ENCODE measurements at places on chromosomes 2 and 18.

DNA sequence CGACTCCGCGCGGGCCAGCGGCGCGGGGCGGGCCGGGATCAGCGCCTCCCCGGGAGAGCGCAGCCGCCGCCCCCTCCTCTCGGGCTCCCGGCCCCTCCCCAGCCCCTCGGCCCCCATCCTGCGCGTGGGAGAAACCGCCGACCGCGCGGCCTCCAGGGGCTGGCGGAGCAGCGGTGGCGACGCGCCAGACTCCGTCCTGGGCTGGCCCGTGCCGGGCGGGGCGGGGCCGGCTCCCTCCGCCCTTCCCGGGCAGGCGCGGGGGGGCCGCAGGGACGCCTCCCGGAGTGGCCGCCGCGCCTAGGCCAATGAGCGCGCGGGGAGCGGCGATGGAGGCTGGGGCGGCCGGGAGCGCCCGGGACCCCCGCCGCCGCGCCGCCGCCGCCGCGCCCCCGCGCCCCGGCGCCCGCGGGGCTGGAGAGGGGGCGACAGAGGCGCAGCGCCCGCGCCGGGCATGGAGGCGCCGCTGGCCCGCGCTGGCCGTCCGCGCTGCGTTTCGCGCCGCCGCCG is 49.1 kb downstream of the KCNIP3 start:
- DNase-seq = no peak

- DNase-seq = no peak
These were observed 264.6 kb upstream of the THUMPD2 start for GRCh38 chr2:40043641-40044040.

DNA sequence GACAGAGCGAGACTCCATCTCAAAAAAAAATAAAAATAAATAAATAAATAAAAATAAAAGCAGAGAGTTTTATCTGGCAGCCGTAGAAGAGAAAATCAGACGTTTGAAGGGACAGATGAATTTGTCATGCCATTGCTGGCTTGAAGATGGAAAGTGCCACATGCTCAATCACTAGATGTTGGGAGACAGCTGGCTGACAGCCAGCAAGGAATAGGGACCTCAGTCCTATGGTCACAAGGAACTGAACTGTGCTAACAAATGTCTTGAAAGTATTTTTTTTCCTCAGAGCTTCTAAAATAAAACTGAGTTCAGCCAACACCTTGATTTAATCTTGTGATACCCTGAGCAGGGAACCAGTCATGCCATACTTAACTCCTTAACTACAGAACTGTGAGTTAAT is 65.4 kb downstream of the DTNA start:
- no peak for DNase-seq

GRCh38 chr2:151240433-151240832 is 21.2 kb downstream of the RBM43 start:
- no peak for DNase-seq

- no peak for DNase-seq
These were observed 5.8 kb upstream of the SFTPB start for GRCh38 chr2:85673716-85674375.

DNA sequence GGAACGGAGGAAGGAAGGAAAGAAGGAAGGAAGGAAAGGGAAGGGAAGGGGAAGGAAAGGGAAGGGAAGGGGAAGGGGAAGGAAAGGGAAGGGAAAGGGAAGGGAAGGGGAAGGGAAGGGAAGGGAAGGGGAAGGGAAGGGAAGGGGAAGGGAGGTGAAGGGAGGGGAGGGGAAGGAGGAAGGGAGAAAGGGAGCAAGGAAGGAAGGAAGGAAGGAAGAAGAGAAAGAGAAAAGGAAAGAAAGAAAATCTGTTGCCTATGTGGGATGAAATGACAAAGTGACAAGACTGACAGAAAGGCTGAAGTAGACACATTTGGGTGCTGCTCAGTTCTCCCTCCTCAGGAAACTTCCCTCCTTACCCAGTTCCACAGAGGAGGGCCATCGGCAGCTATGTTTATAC is 46.3 kb upstream of the GORASP2 start:
- no peak for DNase-seq

GRCh38 chr2:65714866-65715265 is 282.5 kb upstream of the SPRED2 start:
- DNase-seq = no peak

DNA sequence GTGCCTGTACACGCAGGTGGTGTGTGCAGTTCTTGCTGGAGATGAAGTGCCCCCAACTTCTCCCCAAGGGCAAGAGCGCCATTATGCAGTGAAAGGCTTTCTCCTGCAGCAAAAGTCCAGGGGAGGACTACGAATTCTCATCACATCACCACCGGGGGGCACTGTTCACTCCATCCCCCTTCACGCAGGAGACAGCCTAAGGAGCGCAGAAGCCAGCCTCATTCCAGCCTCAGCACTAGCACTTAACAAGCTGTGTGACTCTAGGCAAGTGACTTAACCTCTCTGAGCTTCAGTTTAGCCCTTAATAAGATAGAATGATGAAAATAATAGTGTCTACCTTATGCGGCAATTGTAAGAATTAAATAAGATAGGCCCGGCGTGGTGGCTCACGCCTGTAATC is 32.3 kb downstream of the DNMT3A start:
- DNase-seq = peak; percentile 13
